ENCODE measurements at places on chromosomes 6 and 20. TPM values are rescaled to one million over a fixed set of nuclear protein-coding genes. Genes with fewer than 3 reads are reported as not detected.

The RAET1L gene
- total RNA-seq: not detected

DNA sequence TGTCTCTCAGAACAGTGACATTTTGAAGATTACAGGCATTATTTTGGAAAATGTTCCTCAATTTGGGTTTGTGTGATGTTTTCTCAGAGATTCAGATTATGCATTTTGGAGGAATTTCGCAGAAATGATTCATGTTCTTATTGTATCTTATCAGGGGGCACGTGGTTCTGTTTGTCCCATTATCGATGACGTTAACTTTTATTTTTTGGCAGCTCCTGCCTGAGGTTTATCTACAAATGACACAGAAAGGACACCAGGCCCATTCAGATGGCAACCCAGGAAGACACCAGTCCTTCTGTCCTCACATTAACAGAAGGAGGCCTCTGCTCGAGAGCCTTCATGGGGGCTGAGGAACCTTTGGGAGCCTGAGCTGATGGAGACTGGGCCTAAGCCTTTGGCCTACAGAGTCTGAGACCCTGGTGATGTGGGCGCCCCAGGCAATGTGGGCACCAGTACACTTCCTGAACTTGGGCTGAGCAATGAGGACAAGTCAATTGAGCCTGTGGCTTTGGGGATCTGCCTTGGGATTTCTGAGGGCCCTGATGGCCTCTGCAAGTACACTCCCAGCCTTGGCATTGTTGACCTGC is 41.2 kb upstream of the EZR start:
- H3K27me3 ChIP-seq: peaks cover 10% of the 10 kb centered on the region
- H3K27ac ChIP-seq: no peak overlapping the region
- no peak overlapping the region for H3K4me3 ChIP-seq
- DNase-seq: no peak
- H3K36me3 ChIP-seq: no peaks in the 10 kb centered on the region
- peaks cover 10% of the 10 kb centered on the region for H3K4me1 ChIP-seq

DNA sequence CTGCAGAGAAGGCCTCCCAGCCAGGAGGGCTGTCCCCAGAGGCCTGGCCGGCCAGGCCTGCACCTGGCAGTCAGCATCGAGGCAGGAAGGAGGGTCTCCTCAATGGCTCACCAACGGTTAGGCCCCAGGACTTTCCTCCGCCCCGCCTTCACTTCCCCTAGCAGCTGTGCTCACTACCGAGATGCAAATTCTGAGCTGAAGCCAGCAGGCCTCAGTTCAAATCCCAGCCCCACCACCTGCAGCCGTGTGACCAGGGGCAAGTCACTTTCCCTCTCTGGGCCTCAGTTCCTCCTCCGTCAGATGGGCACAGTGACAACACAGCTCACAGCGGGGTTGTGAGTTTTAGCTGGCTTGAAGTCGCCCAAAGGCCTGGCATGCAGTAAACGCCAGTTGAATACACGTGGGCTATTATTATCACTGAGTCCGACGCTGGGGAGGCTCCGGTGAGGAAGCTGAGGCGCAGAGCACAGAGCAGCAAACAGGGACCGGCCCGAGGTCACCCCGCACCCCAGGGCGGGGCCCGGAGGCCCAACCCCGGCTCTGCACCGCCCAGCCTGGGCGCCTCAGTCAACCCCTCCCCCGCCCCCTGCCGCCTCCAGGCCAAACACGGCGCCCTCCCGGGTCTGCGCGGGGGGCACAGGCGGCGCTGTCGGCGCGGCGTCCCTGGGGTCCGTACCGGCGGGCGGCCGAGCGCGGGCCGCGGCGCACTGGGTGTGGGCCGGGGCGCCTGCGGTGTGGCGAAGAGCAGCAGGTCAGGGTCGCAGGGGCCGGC is 671 bp downstream of the E2F1 start:
- peak overlapping the region; percentile 94 for H3K4me3 ChIP-seq
- H3K27me3 ChIP-seq: no peaks in the 10 kb centered on the region
- peak; percentile 77 for DNase-seq
- peak overlapping the region; percentile 94 for H3K27ac ChIP-seq
- peaks cover 29% of the 10 kb centered on the region for H3K36me3 ChIP-seq

DNA sequence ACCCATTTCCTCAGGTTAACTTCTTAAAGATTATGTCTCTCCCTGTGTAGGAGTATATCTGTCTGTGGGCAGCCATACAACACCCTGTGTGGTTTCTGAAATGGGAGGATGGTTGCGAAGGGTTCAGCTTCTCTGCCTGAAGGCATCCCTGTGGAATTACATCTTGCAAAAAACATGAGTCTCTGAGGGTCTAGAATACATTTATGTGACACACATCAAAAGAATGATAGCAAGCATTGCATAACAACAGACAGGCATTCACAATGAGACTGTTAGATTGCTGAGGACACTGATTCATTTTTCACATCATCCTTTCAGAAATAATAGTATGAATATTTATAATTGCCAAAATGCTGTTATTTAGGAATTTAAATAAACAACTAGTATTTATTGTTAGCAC is 670.9 kb downstream of the HTR1B start:
- H3K27me3 ChIP-seq: no peaks in the 10 kb centered on the region
- DNase-seq: no peak
- H3K27ac ChIP-seq: no peak overlapping the region
- no peaks in the 10 kb centered on the region for H3K36me3 ChIP-seq

GRCh38 chr6:42394881-42395620 is 56.7 kb downstream of the TRERF1 start:
- no peak for DNase-seq
- H3K27ac ChIP-seq: no peak overlapping the region
- no peak overlapping the region for H3K4me3 ChIP-seq
- no peaks in the 10 kb centered on the region for H3K27me3 ChIP-seq
- H3K36me3 ChIP-seq: peaks cover 9% of the 10 kb centered on the region
